ENCODE measurements at places on chromosomes 6 and 20.

DNA sequence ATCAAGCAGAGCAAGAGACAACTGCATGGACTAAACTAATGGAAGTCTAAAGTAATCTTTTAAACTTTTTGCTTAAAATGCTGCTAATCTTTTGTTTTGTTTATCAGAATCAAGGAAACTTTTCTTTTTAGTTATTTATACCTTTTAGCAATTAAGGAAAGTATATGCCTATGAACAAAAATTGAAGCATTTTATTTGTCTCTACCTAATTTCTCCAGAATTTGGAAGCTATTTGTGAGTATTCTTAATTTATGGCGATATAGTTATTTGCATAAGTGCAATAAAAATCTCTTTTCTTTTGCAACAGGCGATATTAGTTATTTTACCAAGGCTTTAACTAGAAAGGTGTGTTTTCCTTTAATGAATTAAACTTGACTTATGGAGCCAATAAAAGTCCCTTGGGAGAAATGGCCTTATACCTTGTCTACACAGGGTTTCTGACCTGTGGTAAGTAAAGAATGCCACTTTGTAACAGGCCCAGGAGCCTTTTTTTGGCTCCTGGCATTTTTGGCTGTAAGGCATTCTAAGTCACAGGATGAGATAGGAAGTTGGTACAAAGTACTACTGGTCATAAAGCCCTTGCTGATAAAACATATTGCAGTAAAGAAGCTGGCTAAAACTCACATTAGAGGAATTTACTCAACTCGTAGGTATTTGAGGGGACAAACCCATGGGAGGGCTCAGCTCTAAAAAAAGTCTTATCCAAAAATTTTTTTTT, 37.2 kb downstream of the TMEM14A start:
- no peak for DNase-seq

- no peak for DNase-seq
These were observed 53.4 kb downstream of the FAM83B start for GRCh38 chr6:54899986-54900385.

DNA sequence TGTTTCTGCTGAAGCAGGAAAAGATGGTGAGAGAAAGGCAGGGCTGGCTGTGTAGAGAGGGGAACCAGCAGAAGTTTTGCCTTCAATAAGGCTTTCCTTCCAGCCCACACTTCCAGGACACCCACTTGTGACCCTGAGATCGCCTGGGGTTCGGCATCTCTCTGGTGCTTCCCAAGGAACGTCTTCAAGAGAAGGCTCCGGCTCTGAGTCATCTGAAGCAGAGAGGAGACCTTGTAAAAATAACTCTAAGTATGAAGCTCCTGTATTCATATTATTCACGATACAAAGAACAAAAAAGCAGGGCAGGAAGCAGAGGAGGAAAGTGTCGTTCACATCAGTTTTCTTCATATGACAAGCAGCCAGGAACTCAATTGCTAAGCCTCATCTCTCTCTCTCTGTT, 95.4 kb upstream of the MRPS10 start:
- DNase-seq: no peak

DNA sequence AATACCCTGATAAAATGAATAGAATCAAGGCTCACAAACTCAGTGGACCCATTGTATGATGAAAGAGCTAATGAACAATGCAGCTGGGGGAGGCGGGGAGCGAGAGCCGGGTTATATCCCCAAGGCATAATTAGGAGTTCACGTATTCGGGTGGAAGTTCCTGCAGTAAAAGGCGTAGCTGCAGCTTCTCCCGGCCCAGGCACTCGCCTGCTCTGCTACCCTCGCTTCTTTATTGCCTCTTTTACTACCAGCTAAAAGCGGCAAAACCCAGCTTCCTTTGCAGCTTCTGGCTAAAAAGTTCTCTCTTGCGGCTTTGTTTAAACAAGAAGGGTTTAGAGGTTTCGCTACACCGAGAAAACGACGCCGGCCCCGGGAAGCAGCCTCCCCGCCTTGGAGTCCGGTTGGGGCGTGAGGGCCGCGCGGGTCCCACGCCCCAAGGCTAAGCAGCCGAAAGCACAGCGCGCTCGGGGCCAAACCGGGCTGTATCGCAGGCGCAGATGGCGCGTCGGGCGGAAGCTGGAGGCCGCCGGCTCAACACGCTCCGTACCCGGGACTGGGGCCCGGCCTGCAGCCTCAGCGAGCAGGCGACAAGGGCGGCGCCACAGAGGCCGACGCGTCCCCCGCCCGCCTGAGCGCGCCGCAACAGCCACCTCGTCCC, 1.6 kb downstream of the ZBTB2 start:
- peak; percentile 59 for DNase-seq

- no peak for DNase-seq
These were observed 17.2 kb downstream of the SRPK1 start for GRCh38 chr6:35903679-35904078.

DNA sequence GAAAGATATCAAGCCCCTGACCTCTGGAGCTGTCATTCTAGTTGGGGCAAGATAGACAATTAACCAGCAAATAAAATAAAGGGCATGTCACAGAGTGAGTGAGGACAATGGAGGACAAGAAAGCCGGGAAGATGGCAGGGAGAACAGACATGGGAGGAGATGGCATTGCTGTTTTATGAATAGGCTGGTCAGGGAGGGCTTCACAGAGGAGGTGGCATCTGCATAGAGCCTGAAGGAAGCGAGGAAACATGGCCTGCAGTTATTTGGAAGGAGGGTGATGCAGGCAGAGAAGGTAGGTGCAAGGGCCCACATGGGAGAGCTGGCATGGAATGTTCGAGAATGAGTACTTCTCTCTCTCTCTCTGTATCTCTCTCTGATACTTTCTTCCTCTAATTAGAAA, 63.7 kb downstream of the EFCAB8 start:
- DNase-seq: no peak

- no peak for DNase-seq
These were observed 417.6 kb downstream of the GRIK2 start for GRCh38 chr6:101811108-101811507.

DNA sequence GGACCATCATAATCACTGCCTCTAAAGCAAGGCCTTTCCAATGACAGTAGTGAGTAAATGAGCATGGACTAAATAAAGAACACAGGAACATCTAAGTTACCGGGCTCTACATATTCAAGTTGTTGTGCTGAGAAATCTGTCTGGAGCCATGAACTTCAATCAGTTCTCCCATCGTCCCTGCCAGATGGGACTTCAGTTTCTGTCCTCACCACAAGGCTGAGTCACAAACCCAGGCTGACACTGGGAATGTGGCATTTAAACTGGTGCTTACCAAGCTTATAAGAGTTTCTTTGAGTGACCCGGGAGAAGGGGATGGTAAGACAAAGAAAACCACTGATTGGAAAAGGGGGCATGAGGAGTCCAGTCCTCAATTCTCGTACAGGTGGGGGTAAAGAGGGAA, 497.0 kb downstream of the MAFB start:
- no peak for DNase-seq

- DNase-seq: peak; percentile 15
These were observed 61.1 kb upstream of the TBX18 start for GRCh38 chr6:84825461-84825860.

GRCh38 chr20:36461600-36462439, 79.5 kb upstream of the MYL9 start:
- DNase-seq: peak; percentile 81

DNA sequence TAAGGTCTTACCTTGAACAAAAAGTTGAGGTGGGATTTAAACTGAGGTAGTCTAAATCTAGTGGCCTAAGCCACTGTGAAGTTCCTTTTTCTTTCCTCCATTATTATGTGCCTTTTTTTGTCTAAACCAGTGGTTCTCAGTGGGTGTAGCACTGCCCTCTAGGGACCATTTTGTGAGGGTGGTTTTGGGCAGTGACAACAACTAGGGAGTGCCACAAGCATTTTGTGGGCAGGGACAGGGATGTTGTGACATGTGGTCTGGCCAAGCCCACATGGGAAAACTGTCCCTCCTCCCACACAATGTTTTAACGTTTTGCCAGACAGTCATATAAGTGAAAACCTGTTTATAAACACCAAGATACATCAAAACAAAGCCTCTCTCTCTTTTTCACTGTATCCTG, 899.4 kb upstream of the FLRT3 start:
- peak; percentile 1 for DNase-seq

GRCh38 chr20:38229376-38230252, 30.9 kb downstream of the KIAA1755 start:
- DNase-seq: no peak

Measured in MG63 (cell line).